Stimulated activated CD4-positive, alpha-beta T cell treated with anti-CD3 and anti-CD28 coated beads, Interleukin-15, amount 100 ng/mL, for 1 hour (primary cell): ENCODE measurements at places on chromosomes 7 and 10.

- no peak for DNase-seq
These were observed 20.6 kb upstream of the HSPB1 start for GRCh38 chr7:76281706-76282343.

DNA sequence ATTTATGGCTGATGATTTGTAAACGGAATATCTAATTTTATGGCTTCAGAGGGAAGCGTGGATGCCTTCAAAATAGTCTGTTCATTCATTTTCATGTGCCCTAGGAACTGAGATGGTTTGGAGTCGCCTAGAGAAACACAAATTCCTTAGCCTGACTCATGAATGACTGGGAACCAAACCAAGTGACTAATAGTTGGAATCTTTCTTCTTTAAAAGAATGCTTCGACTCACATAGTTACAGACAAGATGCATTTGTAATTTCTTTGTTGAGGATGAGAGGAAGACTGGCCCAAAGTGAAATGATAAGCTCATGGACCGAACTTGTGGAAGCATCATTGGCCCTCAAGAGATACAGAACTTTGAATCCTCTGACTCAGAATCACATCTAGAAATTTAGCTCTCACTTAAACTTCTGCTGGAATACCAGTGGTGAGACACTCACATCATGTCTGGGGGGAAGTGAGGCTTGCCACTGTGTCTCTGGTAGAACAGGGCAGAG, 1107.2 kb downstream of the NRG3 start:
- DNase-seq: no peak

GRCh38 chr7:105975770-105976417, 12.8 kb downstream of the CDHR3 start:
- no peak for DNase-seq

DNA sequence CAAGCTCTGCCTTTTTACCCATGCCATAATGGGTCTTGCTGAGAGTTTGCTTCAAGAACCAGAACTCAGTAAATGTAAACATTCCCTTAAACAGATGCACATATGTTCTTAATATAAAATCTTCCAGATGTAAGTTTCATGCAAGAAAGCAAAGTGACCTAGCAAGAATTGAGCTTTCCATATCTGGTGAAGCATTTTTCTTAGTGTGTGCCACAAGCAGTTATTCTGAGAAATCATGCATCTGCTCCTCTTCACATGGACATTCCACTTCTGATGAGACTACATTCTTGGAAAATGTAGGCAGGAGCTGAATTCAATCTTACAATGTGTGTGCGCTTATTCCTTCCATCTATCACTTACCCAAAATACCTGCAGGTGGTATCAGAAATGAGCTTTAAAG, 227.8 kb upstream of the LRRTM3 start:
- no peak for DNase-seq

DNA sequence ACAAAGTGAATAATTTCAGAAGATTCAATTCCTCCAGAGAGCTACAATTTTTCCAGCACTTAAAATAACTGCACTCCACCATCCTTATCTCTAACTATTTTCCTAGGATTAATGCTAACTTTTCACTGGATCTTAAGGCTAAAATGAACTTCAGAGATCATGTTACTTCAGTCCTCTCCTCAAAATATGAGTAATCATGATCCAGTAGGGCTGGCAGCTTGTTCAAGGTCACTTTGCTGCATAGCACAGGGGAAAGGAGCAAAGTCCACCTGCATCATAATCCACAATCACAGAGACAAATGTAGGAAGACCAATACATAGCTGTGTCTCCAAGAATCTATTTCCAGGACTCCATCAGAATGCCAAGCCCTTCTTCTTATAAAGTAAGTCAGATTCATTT, 150.3 kb downstream of the LRRTM3 start:
- DNase-seq: no peak

- DNase-seq: no peak
These were observed 114.9 kb upstream of the ZEB1 start for GRCh38 chr10:31204090-31204489.

GRCh38 chr7:48296966-48297365, 125.7 kb downstream of the ABCA13 start:
- DNase-seq: no peak

DNA sequence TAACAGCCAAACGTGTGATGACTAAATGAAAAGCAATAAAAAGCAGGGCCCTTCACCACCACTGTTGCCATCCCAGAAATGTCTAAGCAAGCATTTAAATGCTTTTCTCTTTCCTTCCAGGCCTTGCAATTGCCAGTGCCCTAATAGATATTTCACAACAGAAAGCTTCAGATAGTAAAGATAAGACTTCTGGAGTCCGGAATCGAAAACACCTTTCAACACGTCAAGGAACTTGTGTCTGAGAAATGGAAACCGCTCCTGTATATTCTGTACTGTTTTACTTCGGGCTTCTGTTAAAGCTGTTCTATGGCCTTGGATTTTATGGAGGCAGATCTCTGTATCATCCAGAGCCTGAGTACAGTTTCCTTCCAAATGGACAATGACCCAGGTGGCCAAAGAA, 328.5 kb downstream of the GFRA1 start:
- DNase-seq: no peak

DNA sequence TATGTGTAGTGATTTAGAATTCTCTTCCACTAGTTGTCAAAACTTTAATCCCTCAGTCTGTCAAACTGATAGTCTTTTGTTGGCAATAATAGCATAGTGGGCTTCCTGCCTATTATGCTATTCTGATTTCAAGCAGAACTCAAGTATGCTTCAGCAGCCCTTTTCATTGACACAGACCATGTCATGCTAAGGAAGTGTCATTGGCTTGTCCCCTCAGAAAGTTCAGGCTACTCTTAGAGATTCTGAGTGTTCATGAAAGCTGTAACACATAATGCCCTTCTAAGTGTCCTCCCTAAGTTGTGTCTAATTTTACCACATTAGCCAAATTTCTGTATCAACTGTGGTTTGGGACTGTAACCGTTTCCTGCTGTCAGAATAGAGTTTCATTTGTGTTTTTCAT, 198.7 kb downstream of the THSD7A start:
- DNase-seq: no peak

DNA sequence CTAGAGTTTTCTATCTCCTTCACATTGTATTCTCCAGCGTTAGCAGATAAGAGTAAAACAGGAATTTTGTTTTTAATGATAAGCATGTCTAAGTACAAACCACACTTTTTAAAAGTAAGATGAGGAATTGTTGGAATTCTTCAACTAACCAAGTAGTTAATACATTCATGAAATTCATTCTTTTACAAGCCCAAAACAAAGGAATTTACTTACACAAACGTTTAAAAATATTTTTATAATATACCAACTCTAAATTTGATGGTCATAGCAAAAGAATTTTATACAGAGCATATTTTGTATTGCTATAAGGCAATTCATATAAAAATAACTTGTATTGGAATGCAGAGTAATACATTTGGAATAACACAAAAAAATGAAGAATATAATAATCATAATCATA, 51.3 kb downstream of the TWIST1 start:
- DNase-seq: no peak

- no peak for DNase-seq
These were observed 7.6 kb downstream of the CYCS start for GRCh38 chr7:25117226-25118047.

DNA sequence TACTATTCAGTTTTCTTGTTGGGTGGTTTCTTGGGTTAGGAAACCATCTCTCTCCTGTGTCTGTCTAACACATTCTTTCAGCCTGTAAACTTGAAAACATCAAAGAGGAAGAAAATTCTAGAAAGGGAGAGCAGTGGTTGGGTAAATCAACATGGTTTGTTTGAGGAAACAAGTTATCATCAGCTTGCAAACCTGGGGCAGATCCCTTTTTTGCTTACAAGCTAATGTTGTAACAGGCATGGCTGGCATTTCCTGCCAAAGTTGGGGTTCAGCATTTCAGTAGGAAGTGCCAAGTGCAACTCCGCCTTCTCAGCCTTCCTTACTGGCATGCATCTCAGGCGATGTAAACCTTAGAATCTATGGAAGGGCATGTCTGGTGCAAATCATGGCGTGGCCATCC, 112.6 kb downstream of the EEPD1 start:
- no peak for DNase-seq

- no peak for DNase-seq
These were observed 270.2 kb downstream of the FRMD4A start for GRCh38 chr10:14060320-14061070.

- DNase-seq: no peak
These were observed 71.2 kb upstream of the TRIM24 start for GRCh38 chr7:138388673-138389491.

DNA sequence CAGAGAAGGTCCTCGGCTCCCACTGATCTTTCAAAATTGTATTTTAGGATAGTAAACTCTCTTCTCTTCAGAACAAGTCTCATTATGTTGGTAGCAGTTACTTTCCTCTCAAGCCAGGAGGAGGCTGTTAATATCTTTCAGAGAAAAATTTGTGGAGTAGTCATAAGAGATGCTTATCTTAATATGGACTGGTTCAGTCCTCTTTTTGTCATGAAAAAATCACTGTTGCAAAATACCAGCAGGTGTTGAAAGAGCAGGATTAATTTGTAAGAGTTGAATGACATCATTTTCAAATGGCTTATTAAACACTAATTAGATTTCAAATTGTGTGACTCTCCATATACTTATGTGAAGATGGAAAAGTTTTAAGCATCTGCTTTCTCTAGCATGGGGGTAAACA, 662.5 kb downstream of the POM121L12 start:
- no peak for DNase-seq
